ENCODE measurements at places on chromosomes 6 and 20.

DNA sequence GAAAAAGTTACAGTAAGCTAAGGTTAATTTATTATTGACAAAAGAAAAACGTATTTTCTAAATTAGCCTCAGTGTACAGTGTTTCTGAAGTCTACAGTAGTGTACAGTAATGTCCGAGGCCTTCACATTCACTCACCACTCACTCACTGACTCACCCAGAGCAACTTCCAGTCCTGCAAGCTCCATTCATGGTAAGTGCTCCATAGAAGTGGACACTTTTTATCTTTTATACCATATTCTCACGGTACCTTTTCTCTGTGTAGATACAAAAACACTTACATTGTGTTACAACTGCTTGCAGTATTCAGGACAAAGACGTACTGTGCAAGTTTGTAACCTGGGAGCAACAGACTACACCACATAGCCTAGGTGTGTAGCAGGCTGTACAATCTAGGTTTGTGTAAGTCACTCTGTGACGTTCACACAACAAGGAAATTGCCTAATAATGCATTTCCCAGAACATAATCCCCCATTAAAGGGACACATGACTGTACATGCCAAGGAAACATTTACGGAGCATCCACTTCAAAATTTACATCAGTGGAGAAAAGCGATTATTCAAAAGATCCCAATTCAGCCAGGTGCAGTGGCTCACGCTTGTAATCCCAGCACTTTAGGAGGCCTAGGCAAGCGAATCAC lies 133.4 kb downstream of the BANF2 start:
- no peak for DNase-seq

GRCh38 chr6:105646391-105646867 lies 243.5 kb upstream of the PREP start:
- no peak for DNase-seq

DNA sequence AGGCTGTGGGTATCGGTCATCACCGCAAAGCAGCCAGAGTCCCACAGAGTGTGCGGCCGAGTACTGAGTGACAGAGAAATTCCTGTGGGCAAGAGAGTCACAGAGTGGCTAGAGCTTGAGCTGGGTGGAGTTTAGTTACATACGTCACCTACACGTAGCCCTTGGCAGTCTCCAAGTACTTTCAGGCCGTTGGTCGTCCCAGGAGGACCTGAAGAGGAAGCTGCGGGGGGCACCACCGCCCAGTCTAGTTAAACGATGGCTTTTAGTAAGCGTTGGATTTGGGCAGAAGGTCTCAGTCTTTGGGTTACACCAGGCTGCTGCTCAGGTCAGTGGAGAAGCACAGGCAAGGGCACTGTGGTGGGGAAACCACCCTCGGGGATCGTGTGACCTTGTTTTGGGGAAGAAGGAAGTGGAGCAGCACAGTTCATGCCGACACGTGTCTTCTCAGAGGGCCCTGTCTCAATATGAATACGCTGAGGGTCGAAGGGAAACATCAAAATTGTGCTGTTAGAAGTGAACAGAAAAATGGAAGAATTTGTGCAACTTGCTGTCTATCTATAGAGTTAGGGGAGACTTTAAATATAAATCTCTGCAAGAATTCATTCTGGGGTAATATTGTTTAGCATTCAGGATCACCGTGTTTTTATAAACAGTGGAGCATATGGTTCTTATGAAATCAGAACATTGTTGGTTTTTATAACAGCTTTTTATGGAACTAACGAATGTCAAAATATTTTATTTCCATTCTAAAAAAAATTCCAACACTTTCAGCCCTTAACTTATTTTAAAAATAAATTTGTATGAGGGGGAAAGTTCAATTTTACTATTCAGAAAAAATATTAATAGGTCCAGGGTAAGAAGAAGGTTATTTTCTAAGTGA lies 28.6 kb downstream of the KIF25 start:
- no peak for DNase-seq

GRCh38 chr20:32063695-32064094 lies 11.7 kb downstream of the HCK start:
- no peak for DNase-seq

DNA sequence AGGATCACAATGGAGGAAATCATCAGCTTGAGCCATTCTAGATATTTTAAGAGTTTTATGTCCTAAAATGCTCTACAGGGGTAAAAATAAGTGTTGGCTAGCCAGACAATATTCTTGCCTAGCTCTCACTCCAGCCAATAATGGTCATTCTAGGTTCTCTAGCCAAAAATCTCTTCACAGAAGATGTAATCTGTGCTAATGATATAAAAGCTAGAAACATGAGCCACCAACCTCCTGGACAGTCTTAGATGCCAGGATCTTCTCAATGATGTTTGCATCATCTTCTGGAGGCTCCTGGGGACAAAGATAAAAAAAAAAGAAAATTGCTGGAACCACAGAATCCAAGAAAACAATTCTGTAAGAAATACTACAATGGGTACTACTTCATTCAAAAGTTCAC lies 119.1 kb downstream of the CHD6 start:
- DNase-seq = no peak

- no peak for DNase-seq
These were observed 3.7 kb downstream of the FOXF2 start for GRCh38 chr6:1392813-1393640.

DNA sequence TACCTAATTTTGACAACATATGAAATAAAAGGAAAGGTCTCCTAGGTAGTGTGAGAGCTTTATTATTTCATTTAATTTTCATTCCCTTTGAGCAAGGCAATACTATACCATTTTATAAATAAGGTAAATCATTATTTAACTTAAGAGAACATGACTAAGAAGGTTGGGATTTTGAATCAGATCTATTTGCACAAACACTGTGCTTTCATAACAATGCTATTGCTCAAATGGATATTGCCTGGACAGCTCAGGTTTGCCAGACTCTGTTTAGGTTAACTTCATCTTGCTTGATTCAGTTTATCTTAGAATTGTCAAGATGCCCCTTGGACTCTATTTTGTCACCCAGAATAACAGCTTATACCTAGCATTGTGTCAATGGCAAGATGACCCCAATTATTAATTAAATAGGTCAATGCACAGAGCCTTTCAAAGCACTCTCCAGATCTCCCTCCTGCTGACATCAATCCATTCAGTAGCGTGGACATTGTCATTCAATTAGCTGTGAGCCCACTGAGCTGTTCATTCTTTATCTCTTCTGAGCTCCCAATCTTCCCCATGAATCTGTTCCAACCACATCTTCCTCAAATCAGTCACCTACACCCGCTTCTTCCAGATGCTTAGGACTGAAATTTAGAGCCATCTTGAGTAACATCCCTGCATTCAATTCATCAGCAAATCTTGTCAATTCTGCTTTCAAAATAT lies 42.1 kb upstream of the TMEM30A start:
- DNase-seq = no peak

- DNase-seq = no peak
These were observed 36.1 kb downstream of the BCKDHB start for GRCh38 chr6:80142586-80142985.

- no peak for DNase-seq
These were observed 159.2 kb upstream of the ARID1B start for GRCh38 chr6:156617941-156618340.

DNA sequence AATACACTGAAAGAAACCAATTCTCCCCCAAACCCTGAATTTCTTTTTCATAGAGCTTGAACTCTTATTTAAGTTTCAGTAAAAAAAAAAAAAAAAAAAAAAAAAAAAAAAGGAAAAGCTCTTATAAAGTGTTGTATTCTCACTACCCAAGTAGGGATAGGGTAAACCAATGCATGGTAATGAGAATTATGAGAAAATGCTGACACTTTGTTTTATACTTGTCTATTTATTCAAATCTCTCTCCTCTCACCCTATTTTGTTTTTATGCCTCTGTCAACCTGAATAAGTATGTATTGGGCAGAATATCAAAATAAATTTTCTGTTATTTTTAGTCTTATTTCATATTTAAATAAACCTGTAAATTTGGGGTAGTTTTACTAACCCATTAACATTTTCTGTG lies 181.9 kb downstream of the GJA1 start:
- no peak for DNase-seq

- no peak for DNase-seq
These were observed 44.6 kb upstream of the HDDC2 start for GRCh38 chr6:125346201-125346925.

GRCh38 chr6:138692058-138692977 lies 81.3 kb upstream of the CCDC28A start:
- DNase-seq = peak; percentile 23

- no peak for DNase-seq
These were observed 50.4 kb downstream of the GNAS-AS1 start for GRCh38 chr20:58800134-58800871.

DNA sequence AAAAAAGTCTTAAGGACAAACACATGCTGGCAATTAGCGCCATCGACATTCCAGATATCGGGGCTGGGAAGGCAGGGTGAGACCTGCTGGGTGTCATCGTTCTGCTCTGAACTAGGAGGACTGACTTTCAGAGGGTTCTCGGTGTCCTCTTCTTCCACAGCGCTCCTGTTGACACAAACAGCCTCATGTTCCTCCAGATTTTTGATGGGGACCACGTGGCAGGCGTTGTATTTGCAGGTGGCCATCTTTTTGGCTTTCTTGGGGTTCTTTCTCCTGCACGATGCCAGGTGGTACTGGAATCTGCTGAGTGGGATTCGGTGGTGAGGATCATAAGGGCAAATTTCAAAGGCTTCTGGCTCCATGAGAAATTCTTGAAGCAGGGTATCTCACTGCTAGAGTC lies 469 bp downstream of the GTSF1L start:
- DNase-seq = no peak

DNA sequence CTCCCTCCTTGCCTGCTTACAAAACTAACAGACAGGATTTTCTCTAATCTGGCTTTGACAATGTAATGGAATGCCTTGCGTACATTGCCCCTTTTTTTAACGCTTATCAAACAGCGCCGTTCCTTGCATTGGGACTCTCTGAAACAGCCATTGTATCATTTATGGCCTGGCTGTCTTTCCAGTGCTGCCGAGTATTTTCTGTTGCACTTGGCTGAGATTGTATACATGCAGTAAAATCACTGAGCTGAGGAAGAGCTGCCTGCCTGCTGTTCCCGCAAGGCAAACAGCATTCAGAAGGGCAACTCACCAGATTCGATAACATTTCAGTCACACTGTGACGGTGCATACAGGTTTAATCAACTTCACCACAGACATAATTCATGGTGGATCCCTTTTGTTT lies 106.0 kb downstream of the SH3BGRL2 start:
- DNase-seq = no peak

- DNase-seq = no peak
These were observed 39.2 kb upstream of the CENPW start for GRCh38 chr6:126300735-126301134.

DNA sequence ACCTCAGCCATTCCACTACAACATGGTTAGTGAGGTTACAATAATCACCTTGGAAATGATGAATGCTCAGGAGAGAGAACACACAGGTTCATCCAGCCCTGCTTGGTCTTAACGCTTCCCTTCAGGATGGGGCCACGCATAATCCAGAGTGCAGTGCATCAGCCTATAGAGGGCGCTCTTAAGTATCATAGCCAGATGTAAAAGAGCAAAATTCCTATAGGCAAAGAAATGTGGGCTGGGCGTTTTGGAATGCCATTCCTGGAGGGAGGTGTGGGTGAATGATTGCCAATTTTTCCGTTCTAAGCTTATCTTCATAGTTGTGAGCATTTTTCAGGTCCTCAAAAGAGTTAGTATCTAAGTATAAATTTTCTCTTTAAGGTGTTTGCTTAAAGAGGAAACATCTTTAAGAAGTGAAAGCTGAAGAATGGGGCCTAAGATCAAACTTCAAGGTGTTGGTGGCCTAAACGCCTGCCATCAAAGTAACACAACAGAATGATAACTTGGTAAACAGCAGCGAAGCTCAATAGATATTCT lies 1.8 kb downstream of the RIPOR2 start:
- DNase-seq = no peak

DNA sequence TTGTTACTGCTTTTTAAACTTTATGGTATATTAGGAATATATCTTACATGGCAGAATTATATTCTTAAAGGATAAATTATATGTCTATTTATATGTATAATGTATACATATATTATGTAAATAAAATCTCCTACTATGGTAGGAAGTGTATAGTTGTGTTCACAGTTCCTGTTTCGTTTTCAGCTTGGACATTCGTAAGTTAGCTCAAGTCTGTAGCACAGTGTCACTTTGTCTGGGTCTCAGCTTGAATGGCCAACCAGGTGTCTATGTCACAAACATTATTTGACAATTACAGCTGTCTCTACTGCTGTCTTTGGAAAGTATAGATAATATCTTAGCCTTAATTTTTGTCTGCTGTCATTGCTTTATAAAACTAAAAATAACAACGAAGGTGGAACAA lies 303.9 kb downstream of the CDKAL1 start:
- no peak for DNase-seq

- DNase-seq = no peak
These were observed 11.0 kb downstream of the LY86 start for GRCh38 chr6:6599468-6599873.

GRCh38 chr6:159973951-159974350 lies 5.1 kb downstream of the IGF2R start:
- no peak for DNase-seq

DNA sequence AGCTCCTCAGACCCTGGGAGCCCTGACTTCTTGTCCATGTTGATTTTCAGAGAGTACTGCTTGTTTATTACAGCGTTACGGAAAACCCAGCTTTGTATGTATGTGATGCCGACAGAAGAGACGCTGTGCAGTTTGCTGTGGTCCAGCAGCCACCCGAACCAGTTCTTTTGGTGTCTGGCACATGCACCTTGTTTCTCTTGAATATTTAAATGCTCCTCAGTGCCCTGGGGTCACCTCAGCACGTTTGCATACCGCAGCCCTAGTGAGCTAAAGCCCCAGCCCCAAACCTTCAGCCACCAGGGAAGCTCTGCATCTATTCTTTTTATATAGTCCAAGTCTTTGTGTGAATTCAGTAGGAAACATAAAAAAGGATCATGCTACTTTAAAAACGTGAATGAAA lies 39.9 kb downstream of the AFDN start:
- DNase-seq = no peak

- no peak for DNase-seq
These were observed 133.4 kb upstream of the MYLIP start for GRCh38 chr6:15995493-15995892.

DNA sequence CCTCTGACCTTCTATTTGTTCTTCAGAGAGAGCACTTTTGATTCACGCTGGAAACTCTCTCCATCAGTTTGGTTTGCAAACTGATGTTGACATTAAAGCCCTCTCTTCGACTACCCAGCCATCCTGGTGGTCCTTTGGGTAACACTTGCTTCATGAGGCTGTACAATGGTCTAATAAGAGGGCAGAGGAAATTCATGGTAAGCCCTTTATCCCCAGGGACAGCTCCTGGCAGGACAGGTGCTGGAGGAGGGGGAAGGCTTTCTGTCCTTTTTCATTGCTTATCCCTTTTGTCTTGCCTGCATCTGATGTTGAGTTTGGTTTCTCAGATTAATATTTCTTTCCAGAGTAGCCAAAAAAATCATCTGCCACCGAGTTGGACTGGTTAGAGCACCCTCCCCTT lies 52.1 kb upstream of the CD93 start:
- no peak for DNase-seq

GRCh38 chr6:16446273-16446672 lies 207.9 kb downstream of the GMPR start:
- DNase-seq = no peak

Data from stimulated activated CD8-positive, alpha-beta memory T cell treated with anti-CD3 and anti-CD28 coated beads, Interleukin-4, amount 100 ng/mL, for 1 hour (primary cell).